ENCODE measurements at places on chromosomes 11 and 22. TPM values are rescaled to one million over a fixed set of nuclear protein-coding genes. Genes with fewer than 3 reads are reported as not detected.

PATE2 gene
- total RNA-seq = not detected

GRCh38 chr22:22759371-22759770 is 115.0 kb downstream of the GGTLC2 start:
- H3K4me1 ChIP-seq = peaks cover 6% of the 10 kb centered on the region
- no peak for DNase-seq
- no peak overlapping the region for H3K27ac ChIP-seq
- H3K4me3 ChIP-seq = no peak overlapping the region

DNA sequence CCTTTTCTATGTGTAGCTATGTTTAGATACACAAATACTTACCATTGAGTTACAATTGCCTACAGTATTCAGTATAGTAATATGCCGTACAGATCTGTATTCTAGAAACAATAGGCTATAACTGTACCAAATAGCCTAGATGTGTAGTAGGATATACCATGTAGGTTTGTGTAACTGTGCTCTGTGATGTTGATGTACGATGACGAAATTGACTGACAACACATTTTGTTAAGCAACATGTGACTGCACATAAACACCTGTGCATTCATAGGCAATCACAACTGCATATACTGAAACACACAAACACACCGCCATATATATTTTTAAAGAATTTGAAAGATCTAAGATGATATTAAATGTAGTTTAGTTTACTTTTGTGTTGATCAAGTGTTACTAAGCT is 60.4 kb downstream of the TEAD1 start:
- no peak overlapping the region for H3K27ac ChIP-seq
- H3K4me3 ChIP-seq = no peak overlapping the region
- H3K36me3 ChIP-seq = no peaks in the 10 kb centered on the region
- no peak for DNase-seq

DNA sequence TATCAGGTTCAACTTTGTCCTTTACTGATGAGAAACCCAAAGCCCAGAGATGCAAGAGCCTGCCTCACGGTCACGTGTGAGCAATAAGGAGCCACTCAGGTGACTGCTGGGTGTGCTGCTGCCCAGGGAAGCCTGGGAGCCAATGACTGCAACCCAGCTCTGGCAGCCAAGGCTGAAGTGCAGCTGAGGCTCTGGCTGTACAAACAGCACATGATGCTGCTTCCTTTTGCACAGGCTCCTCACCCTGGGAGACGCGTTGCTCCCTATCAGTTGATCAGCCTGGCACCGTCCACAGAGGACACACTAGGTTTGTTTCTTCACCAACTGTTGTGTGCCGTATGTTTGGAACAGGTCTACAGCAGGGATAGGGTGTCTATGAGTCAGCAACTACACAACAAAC is 168.7 kb downstream of the EFCAB6 start:
- H3K4me1 ChIP-seq = no peaks in the 10 kb centered on the region
- no peaks in the 10 kb centered on the region for H3K36me3 ChIP-seq
- H3K27ac ChIP-seq = no peak overlapping the region
- no peak for DNase-seq

DNA sequence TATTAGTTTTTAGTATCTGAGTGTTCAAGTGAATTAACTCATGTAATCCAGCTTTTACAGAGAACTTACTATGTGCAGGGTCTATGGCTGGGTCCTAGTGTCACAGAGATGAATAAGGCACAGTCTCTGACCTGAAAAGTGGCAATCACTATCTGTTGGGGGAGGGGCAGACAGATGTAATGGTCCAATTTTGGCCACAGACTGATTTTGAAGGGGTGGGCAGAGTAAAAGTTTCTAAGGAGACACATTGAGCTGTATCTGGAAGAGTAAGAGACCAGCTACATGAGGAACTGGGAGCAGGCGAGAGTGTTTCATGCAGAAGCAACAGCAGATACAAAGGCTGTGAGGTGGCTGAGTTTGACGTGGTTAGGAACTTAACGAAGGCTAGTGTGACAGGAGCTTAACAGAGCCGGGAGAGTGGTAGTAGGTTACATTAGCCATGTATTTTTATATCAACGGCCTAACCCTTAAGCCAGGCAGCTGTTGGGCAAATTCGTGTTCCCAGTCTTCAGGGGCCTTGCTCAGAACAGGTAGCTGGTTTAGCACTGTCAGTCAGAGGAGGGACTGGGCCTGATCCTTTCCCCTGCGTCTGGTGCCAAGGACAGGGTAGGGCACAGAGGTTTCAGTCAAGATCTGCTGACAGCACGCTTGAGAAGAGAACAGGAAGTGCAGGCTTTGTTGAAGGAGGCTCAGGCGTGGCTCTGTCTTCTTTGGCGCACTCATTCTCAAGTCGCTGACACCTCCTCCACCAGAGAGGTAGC is 1.4 kb upstream of the STIM1 start:
- H3K36me3 ChIP-seq = peaks cover 20% of the 10 kb centered on the region
- H3K27ac ChIP-seq = peak overlapping the region; percentile 99
- H3K4me1 ChIP-seq = peaks cover 50% of the 10 kb centered on the region
- no peaks in the 10 kb centered on the region for H3K27me3 ChIP-seq

DNA sequence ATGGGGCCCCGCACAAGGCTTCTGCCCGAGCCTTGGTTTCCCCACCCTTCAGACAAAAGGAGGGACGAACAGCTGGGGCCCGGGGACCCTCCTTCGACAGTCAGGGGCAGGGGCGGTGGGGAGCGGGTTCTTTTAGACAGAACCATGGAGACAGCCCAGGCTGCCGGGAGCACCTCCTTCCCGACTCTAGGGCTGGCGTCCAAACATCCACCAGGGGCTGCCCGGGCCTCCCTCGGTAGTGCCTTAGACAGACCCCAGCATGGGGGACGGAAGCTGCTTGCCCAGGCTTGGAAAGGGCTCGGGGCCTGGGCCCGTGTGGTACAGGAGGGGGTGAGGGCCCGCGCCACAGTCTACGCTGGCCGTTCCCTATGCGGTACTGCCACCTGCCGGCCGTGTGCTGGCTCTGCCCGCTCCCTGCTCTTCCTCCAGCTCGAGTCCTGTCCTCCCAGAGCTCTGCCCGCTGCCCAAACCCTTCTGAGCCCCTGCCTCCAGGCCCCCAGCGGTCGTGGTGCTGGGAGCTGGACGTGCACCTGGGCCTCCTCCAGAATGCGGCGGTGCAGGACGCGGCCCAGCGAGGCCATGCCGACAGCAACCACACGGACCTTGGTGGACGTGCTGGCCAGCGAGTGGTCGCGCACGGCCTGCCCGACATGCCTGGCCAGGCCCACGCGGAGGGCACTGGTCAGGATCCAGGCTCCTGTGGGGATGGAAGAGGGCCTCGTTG is 20.1 kb downstream of the TSSC4 start:
- no peaks in the 10 kb centered on the region for H3K4me1 ChIP-seq
- DNase-seq = peak; percentile 66
- no peaks in the 10 kb centered on the region for H3K27me3 ChIP-seq
- H3K27ac ChIP-seq = no peak overlapping the region

- no peaks in the 10 kb centered on the region for H3K36me3 ChIP-seq
- no peak overlapping the region for H3K27ac ChIP-seq
- DNase-seq = no peak
- H3K4me1 ChIP-seq = no peaks in the 10 kb centered on the region
Measured at GRCh38 chr11:80320226-80320625, 879.4 kb upstream of the TENM4 start.

GRCh38 chr11:44319552-44320288 is 9.8 kb upstream of the ALX4 start:
- DNase-seq = no peak
- H3K27me3 ChIP-seq = peaks cover 92% of the 10 kb centered on the region
- no peak overlapping the region for H3K27ac ChIP-seq
- no peaks in the 10 kb centered on the region for H3K36me3 ChIP-seq

GRCh38 chr11:115699733-115700132 is 195.5 kb upstream of the CADM1 start:
- no peaks in the 10 kb centered on the region for H3K27me3 ChIP-seq
- DNase-seq = no peak
- H3K36me3 ChIP-seq = no peaks in the 10 kb centered on the region
- no peak overlapping the region for H3K4me3 ChIP-seq
- H3K27ac ChIP-seq = no peak overlapping the region
- H3K4me1 ChIP-seq = no peaks in the 10 kb centered on the region

- H3K36me3 ChIP-seq = no peaks in the 10 kb centered on the region
- H3K4me3 ChIP-seq = no peak overlapping the region
Measured at GRCh38 chr11:6468712-6469495, 4.8 kb downstream of the TRIM3 start.

Data from activated CD4-positive, alpha-beta T cell treated with anti-CD3 and anti-CD28 coated beads, Interleukin-2, amount 10 ng/mL, durations not matched to agents 7 days and 5 days (primary cell).